ENCODE measurements at places on chromosomes 11 and 22.

- no peak for DNase-seq
Observed at GRCh38 chr11:46370253-46370652, 11.2 kb upstream of the MDK start.

GRCh38 chr11:30855383-30856006, 269.3 kb upstream of the MPPED2 start:
- DNase-seq = peak; percentile 25

GRCh38 chr11:111735262-111736116, 30.7 kb downstream of the PPP2R1B start:
- peak; percentile 98 for DNase-seq

DNA sequence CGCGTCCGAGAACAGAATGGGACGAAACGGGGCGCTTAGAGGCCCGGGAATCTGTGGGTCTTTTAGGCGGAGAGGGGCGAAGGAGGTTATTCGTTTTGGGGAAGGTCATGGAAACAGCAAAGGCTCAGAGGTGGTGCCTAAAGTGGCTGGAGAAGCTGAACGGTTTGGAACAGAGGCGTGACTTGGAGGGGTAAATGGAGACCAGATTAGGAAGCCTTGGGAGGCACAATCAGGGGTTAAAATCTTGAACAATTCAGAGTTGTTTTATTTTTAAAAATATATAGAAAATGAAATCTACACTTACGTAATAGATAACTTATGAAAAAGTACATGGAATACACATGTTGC, 247 bp upstream of the PLAAT5 start:
- no peak for DNase-seq

GRCh38 chr11:8689726-8690255, 7.2 kb downstream of the RPL27A start:
- no peak for DNase-seq

DNA sequence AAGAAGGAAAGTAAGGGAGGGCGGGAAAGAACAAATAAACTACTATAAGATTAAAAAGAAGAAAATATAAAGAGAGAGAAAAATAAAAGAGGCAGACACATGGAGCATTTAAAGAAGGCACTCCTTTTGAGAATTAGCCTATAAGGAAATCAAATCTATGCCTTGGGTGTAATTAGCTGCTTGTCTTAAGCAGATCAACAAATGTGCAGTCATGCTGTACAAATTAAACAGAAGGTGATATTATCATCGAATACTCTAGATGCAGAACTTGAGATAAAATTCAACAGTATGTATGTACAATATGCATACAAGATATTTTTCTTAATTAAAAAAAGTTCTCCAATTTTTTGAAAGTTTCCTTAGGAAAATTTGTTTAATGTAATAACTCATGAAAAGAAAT, 623.0 kb upstream of the CHORDC1 start:
- no peak for DNase-seq

DNA sequence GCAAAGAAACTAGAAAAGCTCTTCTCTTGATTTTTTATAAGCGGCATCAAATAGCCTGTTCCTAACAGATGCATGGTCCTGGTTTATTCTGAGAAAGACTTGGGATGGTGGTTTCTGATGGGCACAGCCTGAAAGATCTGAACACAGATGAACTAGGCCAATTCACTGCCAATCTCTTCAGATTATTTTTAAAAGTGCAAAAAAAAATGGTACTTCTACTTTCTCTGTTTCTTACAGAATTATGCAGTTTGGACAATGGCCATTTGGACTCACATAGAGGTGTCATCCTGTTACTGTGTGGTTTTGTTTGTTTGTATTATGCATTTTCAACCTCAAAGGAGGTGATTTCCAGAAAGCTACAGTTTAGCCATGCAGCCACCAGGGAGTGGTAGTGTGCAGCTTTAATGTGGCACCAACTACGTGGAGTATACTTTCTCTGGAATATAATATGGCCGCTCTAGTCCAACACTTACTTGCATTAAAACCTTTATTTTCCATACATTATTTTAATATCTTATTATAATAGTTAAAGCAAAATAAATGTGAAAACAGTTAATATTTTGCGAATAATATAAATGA, 469.8 kb upstream of the KIRREL3 start:
- DNase-seq = no peak

DNA sequence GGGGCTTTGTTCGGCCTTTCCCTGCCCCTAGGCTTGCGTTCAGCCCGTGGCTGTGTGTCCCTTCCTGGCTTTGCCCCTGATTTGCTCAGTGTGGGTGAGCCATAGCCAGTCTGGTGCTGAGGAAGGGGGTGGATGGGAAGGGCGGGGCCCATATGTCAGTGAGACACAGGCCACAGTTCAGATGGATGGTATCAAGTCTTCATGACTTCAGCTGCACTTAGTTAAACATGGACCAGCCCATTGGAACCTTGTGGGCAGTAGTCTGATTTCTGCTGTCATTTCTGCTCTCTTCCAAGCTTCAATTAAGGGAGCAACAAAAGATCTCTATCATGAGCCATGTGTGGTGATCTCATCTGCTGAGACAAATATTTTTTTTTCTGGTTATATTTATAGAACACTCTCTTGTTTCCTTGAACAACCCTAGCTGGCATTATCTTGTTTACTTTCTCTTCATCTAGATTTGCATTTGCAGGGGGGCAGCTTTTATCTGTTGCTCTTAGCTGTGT, 21.6 kb upstream of the PEX26 start:
- DNase-seq = peak; percentile 84

All from AG10803 (cell line).